ENCODE measurements at places on chromosomes 4 and X. TPM values are rescaled to one million over a fixed set of nuclear protein-coding genes. Genes with fewer than 3 reads are reported as not detected.

HTR2C gene
- not detected for total RNA-seq

RENBP gene
- total RNA-seq: 12.1 TPM

FRG2 gene
- not detected for total RNA-seq

IL2 gene
- total RNA-seq: 0.85 TPM

NAP1L2 gene
- 2.6 TPM for total RNA-seq

AP1AR gene
- 17.2 TPM for total RNA-seq

DNA sequence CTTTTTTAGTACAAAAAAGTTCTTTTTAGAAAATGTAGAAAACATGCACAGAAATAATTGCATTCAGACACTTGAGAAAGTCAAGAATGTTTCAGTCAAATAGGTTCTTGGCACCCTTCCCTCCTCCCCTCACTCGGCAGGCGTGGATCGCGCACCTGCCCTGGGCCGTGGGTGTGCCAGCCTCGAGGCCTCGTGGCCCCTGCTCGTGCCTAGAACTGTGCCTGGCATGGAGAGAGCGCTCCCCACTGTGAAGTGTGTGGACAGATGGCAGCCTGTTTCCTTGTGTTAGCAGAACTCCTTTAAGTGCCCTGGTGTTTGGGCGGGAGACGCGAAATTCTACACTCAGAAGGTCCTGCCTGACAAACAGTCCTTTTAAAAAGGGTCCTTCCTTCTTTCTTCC lies 14.7 kb downstream of the RGS12 start:
- H3K36me3 ChIP-seq: no peaks in the 10 kb centered on the region
- no peak overlapping the region for H3K4me3 ChIP-seq
- H3K27me3 ChIP-seq: peaks cover 4% of the 10 kb centered on the region
- DNase-seq: no peak
- H3K4me1 ChIP-seq: peaks cover 36% of the 10 kb centered on the region
- no peak overlapping the region for H3K27ac ChIP-seq

GRCh38 chrX:48683411-48683982 lies at the start of gene WAS:
Gene WAS, plus strand, starts transcription at chrX:48683799. Its CDS starts 55 bp downstream, at chrX:48683854.
- peak within 1 kb of the TSS; percentile 85 for H3K27ac ChIP-seq
- peaks cover 69% of the 10 kb centered on the region for H3K4me1 ChIP-seq
- peaks cover 48% of the 10 kb centered on the region for H3K36me3 ChIP-seq
- no peaks in the 10 kb centered on the region for H3K27me3 ChIP-seq
- peak within 1 kb of the TSS; percentile 90 for H3K4me3 ChIP-seq

DNA sequence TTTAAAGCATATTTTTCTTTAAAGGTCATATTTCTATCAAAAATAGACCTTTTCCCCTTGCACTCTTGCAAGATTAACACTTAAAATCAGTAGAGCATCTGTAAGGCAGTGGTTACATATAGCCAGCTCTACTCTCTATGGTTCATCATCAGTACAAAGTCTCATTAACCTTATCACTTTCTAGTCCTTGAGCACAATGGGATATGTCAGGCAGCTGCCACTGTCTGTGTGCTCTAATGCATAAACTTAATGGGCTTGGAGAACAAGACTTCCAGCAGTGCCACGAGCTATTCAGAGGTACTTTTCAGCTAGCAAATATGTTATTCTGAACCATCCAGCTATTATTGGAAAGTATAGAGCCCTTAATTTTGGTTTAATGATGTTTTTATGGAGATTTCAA lies 393.7 kb downstream of the GASK1B start:
- H3K27ac ChIP-seq: no peak overlapping the region
- H3K4me1 ChIP-seq: no peaks in the 10 kb centered on the region
- H3K27me3 ChIP-seq: no peaks in the 10 kb centered on the region
- DNase-seq: no peak

DNA sequence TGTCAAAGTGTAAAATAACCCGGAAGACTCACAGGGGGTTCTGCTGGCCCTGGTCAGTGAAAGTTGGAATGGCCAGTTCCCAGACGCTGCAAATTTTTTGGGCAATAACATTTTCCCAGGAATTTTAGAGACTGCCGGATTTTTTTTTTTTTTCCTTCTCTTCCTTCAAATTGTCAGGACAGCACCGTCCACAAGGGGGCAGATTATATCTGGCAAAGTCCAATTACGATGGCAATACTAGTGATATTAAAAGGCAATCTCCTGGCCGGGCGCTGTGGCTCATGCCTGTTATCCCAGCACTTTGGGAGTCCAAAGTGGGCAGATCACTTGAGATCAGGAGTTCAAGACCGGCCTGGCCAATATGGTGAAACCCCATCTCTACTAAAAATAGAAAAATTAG lies 20.5 kb downstream of the SLC25A5 start:
- no peaks in the 10 kb centered on the region for H3K36me3 ChIP-seq
- peak; percentile 32 for DNase-seq

- no peaks in the 10 kb centered on the region for H3K27me3 ChIP-seq
- DNase-seq: no peak
- H3K4me1 ChIP-seq: no peaks in the 10 kb centered on the region
- no peak overlapping the region for H3K27ac ChIP-seq
- H3K4me3 ChIP-seq: no peak overlapping the region
Measured at GRCh38 chrX:149982310-149982709, 44.0 kb upstream of the EOLA2 start.

DNA sequence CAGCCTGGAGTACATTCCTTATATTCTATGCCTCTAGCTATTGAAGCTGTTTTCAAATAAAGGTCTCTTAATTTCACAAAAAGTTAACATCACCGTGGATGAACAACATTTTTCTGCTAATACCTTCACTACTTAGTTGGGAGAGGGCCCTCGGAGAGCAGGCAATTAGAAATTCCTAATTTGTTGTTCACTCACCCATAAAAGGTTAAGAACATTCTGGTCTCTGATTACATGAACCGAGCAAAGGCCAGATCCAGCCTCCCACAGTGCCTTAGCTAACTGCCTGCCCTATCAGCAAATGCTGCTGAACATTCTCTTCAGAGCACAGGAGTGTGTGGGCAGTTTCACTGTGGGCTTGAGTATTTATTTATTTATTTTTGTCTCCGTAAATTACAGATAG lies 36.0 kb upstream of the TTC29 start:
- no peak for DNase-seq
- H3K4me1 ChIP-seq: no peaks in the 10 kb centered on the region
- H3K27ac ChIP-seq: no peak overlapping the region
- no peak overlapping the region for H3K4me3 ChIP-seq
- peaks cover 2% of the 10 kb centered on the region for H3K27me3 ChIP-seq

GRCh38 chr4:123652476-123652875 lies 255.9 kb downstream of the SPRY1 start:
- peaks cover 3% of the 10 kb centered on the region for H3K27me3 ChIP-seq
- H3K4me1 ChIP-seq: no peaks in the 10 kb centered on the region
- no peak overlapping the region for H3K27ac ChIP-seq
- DNase-seq: no peak
- H3K36me3 ChIP-seq: peaks cover 6% of the 10 kb centered on the region
- no peak overlapping the region for H3K4me3 ChIP-seq

DNA sequence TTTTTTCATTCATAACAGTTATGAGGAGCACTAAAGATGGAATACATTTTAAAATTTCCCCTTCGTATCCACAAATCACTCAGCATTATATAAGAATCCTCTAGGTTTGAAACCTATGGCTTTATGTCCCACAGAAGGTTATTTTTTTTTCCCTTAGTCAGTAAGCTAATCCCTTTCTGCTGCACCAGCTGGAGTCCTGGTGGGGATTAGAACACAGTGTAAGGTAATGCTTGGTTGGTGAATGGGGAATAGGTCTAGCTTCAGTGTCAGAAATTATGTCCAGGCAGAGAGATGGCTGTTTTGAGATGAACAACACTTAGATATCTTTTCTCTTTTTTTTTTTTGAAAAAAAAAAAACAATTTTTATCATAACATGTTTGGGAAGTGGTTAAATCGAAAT lies 116.6 kb downstream of the RASGEF1B start:
- no peak overlapping the region for H3K4me3 ChIP-seq
- no peaks in the 10 kb centered on the region for H3K4me1 ChIP-seq
- no peaks in the 10 kb centered on the region for H3K36me3 ChIP-seq
- no peak for DNase-seq
- H3K27me3 ChIP-seq: peaks cover 15% of the 10 kb centered on the region

- no peaks in the 10 kb centered on the region for H3K36me3 ChIP-seq
- no peak overlapping the region for H3K4me3 ChIP-seq
- peaks cover 8% of the 10 kb centered on the region for H3K4me1 ChIP-seq
- no peak for DNase-seq
- H3K27ac ChIP-seq: no peak overlapping the region
Measured at GRCh38 chrX:39249999-39250398, 448.7 kb downstream of the MID1IP1 start.

- DNase-seq: no peak
- no peak overlapping the region for H3K27ac ChIP-seq
- no peaks in the 10 kb centered on the region for H3K27me3 ChIP-seq
- no peaks in the 10 kb centered on the region for H3K36me3 ChIP-seq
- peaks cover 10% of the 10 kb centered on the region for H3K4me1 ChIP-seq
- H3K4me3 ChIP-seq: no peak overlapping the region
Measured at GRCh38 chr4:4948370-4948769, 70.9 kb downstream of the CYTL1 start.

DNA sequence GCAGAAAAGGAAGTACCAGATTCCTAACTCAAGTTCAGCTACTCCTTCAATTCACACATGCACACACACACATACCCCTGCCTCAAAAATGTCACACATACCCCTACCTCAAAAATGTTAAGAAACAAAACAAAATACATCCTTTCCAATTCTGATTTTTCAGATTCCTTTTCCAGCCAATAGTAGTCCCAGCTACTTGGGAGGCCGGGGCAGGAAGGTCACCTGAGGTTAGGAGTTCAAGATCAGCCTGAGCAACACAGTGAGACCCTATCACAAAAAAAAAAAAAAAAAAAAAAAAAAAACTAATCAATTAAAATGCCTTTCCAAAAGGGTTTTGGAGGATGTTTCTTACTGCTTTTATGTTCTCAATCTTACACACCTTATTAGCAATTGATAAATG lies 138.0 kb downstream of the AFAP1 start:
- no peak overlapping the region for H3K27ac ChIP-seq
- no peaks in the 10 kb centered on the region for H3K27me3 ChIP-seq
- peaks cover 2% of the 10 kb centered on the region for H3K36me3 ChIP-seq
- H3K4me3 ChIP-seq: no peak overlapping the region
- peaks cover 11% of the 10 kb centered on the region for H3K4me1 ChIP-seq

DNA sequence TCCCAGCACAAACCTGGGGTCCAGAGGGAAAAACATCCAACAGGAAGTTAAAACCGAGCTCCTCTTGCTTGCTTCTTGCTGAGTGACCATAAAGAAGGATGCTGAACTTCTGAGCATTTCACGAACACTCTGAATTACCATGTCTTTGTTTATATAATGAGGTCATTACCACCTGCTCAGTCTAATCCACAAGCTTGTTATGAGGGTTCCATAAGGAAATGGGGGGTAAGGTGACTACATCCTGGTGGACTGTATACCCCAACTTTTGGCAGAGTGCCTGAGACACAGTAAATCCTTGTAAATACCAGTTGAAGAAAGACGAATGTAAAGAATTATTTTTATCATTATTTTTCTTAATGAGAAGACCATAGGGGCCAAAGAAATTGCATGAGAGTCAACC lies 16.8 kb downstream of the CCDC149 start:
- H3K36me3 ChIP-seq: no peaks in the 10 kb centered on the region
- H3K27me3 ChIP-seq: no peaks in the 10 kb centered on the region
- H3K27ac ChIP-seq: no peak overlapping the region
- DNase-seq: no peak
- no peak overlapping the region for H3K4me3 ChIP-seq
- no peaks in the 10 kb centered on the region for H3K4me1 ChIP-seq

DNA sequence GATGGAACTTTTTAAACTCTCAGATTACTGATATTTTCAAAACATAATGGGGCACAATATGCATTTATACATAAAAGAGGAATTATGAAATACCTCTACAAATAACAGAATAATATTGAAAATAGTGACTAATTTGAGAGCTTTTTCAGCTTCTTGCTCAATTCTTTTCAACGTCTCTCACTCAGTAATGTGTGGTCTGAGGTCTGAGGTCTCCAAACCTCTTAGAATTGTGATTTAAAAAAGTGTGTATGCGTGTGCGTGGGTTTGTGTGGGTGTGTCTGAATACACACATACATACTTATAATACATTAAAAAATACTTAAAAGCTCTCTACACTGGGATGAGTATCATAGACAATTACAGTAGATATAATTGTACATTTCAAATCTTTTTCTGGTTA lies 7.9 kb downstream of the NDNF start:
- H3K27me3 ChIP-seq: peaks cover 36% of the 10 kb centered on the region
- H3K4me3 ChIP-seq: no peak overlapping the region
- DNase-seq: no peak
- H3K36me3 ChIP-seq: no peaks in the 10 kb centered on the region
- H3K4me1 ChIP-seq: no peaks in the 10 kb centered on the region

DNA sequence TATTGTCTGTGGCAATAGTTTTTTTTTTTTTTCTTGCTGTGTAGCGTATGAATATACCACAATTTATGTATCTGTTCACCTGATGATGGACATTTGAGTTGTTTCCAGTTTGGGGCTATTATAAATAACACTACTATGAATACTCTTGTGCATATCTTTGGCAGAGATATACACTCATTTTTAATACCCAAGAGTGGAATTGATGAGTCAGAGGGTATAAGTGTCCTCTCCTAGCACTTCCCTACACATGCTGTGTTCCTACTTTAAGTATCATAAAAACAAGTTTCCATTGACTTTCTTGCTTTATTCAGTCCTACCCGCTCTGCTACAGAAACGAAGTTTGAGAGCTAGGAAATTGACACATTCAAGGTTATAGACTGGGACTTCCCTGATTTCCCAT lies 39.8 kb downstream of the XIAP start:
- no peaks in the 10 kb centered on the region for H3K4me1 ChIP-seq
- no peak overlapping the region for H3K27ac ChIP-seq
- H3K27me3 ChIP-seq: no peaks in the 10 kb centered on the region
- H3K36me3 ChIP-seq: peaks cover 35% of the 10 kb centered on the region
- no peak for DNase-seq

Data from activated CD4-positive, alpha-beta memory T cell treated with anti-CD3 and anti-CD28 coated beads, Interleukin-2, amount 10 ng/mL, durations not matched to agents 7 days and 5 days (primary cell).